ENCODE measurements at places on chromosomes 7 and 10.

DNA sequence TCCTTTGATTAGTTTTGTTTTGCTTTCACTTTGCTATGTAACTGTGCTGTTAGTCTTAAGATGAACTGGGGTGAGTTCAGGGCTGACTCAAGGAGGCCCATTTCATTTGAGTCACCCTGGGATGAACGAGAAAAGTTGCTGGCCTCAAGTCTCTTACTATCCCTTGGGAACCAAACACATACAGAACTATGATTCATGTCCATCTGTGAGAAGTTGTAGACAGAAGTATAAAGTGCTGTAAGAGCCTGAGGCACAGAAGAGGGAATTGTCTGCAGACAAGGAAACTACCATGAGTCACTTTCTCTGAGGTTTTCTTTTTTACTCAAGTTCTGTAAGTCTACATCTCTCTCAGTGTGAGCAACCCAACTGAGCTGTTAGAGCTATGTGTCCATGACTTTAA lies 179.8 kb upstream of the CSTF2T start:
- DNase-seq, result no peak

DNA sequence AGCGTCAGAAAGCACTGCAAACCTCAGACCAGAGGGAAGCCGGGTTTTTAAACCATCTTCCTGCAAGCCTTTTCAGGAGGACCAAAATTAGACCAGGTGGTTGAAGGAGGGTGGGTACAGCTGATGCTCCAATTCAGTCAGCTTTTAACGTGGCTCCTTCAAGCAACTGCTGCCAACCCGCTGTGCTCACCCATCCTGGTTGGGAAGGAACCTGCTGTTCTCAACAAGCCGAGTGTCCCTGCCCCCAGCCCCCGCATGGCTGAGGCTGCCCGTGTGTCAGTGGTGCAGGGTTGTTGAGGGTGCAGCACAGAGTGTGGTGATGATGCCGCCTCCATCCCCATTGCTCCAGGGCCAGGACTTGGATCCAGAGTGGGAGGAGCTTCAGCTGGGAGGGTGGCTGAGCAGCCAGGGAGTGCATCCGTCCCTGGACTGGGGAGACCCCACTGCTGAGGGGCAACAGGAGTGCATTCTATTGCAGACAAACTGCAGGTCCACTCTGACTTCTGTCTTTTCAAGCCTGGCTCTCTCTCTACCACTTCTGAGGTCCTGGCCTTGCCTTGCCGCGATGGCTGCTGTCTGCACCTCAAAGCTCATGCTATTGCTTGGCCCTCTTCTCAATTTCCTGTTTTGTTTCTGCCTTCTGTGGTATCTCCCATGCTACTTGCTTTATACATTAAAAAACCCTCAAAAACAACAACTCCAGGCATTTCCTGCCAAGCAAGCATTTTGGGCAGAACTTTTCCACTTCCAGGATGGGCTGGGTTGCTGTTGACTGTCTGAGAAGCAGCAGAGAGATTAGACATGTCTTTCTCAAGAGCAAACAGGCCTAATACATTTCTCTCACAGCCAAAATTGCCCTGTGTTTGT lies 134.7 kb downstream of the DNAJB6 start:
- DNase-seq, result no peak

GRCh38 chr10:104734433-104734832 lies 93.3 kb downstream of the SORCS3 start:
- DNase-seq, result no peak

- no peak for DNase-seq
These were observed 175.0 kb upstream of the PLXNA4 start for GRCh38 chr7:132751244-132751647.

DNA sequence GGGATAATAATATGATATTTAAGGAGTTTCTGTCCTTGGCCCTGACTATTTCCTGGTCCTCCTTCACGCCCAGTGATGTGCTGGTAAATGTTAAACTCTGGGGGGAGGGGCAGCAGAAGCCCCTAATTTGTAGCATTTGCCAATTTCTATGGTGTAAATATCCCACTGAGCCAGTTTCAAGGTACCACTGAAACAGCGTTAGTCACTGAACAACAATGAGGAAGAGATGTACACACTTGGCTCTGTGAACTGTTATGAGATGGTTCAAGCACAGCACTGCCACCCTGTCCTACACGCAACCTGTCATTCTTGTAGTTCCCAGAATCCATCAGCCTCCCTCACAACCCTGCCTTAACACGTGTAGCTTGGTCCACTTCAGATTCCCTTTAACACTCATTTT lies 39.8 kb downstream of the MET start:
- no peak for DNase-seq

- DNase-seq, result no peak
These were observed 3.0 kb downstream of the BTBD16 start for GRCh38 chr10:122273966-122274545.

- no peak for DNase-seq
These were observed 181.9 kb downstream of the AKR1D1 start for GRCh38 chr7:138258197-138258559.

- DNase-seq, result no peak
These were observed 5.1 kb downstream of the HOXA13 start for GRCh38 chr7:27194686-27195379.

GRCh38 chr7:1744296-1745017 lies 74.4 kb downstream of the ELFN1 start:
- no peak for DNase-seq

DNA sequence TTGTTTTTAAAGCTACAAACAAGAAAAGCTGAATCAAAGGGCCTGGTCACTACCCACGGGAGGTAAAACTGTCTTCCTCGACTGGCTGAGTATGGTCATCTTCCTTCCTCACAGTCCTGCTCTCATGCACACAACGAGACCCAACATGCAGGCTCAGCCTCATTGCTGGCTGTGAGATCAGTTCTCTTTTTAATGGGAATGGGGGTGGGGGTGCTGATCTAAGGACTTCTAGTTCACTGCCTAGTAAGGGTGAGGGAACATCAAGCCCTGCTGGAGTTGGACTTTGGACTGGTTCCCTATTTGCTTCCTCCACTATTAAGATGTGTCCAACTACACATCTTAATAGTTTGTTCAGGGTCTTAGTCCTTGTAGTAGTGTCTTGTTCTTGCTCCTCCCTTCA lies 48.2 kb downstream of the ABCB4 start:
- no peak for DNase-seq

GRCh38 chr7:78315119-78315518 lies 516.5 kb downstream of the PHTF2 start:
- no peak for DNase-seq

DNA sequence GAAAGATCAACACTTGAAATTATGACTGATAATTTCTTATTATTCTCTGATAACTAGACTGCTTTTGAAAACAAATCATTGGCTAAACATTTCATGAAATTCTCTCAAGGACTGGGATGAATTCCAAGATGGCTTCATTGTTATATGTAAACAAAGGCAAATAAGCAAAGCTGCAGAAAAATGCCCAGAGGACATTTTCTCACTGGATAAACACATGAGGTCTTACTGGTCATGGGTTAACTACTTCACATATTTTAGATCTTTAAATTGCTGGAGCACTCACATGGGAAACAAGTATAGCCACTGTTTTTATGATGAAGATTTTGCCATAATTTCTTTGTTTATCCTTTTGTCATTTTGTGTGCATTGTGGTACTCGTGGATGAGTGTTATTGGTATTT lies 239.1 kb downstream of the PHF14 start:
- no peak for DNase-seq

DNA sequence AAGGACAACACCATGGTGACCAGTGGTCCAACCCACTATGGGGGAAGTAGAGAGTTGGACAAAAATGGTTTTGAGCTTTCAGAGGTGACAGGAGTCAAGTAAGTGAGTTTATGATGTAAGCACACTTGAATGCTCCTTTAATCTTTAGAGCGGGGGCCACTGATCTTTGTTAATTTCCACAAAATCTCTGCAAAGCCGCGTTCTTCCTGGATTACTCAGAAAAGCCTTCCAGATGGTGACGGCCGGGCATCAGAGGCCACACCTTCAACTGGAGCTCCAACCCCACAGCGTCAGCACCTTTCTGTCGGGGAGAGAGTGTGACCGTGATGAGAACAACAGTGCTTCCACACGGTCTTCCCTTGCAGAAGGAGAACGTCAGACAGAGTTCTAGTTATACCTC lies 35.2 kb upstream of the KLF6 start:
- DNase-seq, result no peak

DNA sequence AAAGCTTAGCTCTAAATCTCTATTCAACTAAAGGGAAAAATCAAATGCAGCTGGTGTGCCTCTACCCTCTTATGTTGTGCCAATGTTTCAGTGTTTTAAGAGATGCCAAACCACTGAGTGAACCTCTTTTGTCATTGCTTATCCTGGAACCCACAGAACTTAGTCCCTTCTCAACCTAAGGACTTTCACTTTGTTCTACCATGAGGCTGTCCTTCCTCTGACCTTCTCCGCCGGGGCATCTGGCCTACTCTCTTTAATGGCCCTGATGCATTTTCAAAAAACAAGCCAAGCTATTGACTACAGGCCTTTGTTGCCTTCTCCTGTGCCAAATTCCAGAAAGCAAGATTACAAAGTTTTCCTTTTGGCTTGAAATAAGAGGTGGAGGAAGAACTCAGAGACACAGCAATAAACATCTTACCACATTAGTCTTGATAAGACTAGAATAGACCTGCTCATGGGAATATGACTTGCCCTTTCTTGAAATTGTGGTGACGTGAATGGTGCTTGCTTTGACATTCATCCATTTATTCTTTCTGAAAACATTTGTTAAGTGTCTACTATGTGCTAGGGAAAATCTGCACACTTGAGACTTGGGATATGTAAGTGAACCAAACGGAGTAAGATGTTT lies 253.2 kb upstream of the SMIM30 start:
- no peak for DNase-seq

GRCh38 chr10:24574578-24575155 lies 149.0 kb downstream of the ARHGAP21 start:
- DNase-seq, result no peak

- no peak for DNase-seq
These were observed 76.7 kb downstream of the ETV1 start for GRCh38 chr7:13912715-13913278.

Measured in activated T-helper 1 cell treated with anti-CD3 and anti-CD28 coated beads, Interleukin-2, amount 50 U/mL, for 16 hours (primary cell).